ENCODE measurements at places on chromosomes 1 and 21. TPM values are rescaled to one million over a fixed set of nuclear protein-coding genes. Genes with fewer than 3 reads are reported as not detected.

Gene SPATA6
- 3.0 TPM for total RNA-seq

Gene CLDN19
- not detected for total RNA-seq

DNA sequence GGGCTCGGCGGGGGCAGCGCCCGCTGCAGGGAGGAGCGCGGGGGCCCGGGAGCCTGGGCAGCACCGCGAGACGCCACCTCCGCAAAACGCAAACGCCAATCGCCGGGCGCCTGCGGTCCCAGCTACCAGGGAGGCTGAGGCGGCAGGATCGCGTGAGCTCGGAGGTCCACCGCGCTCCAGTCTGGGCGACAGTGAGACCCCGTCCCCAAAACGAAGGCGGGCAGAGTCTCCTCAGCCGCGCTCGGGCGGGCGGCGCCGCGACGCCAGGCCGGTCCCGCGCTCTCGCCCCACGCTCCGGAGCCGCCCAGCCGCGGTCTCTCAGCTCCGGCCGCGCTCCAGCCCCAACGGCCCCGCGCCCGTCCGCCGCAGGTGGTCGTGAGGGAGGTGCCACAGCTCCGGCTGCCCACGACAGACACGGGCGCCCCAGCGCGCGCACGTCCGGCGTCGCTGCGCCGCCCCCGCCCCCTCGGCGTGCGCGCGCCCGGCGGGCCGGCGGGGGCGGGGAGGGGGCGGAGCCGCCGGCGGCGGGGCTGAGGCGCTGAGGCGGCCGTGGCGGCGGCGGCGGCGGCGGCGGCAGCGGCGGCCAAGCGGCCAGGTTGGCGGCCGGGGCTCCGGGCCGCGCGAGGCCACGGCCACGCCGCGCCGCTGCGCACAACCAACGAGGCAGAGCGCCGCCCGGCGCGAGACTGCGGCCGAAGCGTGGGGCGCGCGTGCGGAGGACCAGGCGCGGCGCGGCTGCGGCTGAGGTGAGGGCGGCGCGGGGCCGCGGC is at the start of gene ADARB1:
TSS of gene ADARB1 (plus strand) at position 533 of the 770 bp plus-strand sequence. CDS start 97,077 bp downstream, outside the sequence.
- peak; percentile 23 for DNase-seq

- DNase-seq: no peak
Observed at GRCh38 chr1:227887697-227888403, 59.9 kb downstream of the WNT9A start.

Data from foreskin keratinocyte (primary cell).